Stimulated activated CD8-positive, alpha-beta memory T cell treated with anti-CD3 and anti-CD28 coated beads, Interleukin-15, amount 100 ng/mL, for 24 hours (primary cell): ENCODE measurements at places on chromosomes 2 and 18.

DNA sequence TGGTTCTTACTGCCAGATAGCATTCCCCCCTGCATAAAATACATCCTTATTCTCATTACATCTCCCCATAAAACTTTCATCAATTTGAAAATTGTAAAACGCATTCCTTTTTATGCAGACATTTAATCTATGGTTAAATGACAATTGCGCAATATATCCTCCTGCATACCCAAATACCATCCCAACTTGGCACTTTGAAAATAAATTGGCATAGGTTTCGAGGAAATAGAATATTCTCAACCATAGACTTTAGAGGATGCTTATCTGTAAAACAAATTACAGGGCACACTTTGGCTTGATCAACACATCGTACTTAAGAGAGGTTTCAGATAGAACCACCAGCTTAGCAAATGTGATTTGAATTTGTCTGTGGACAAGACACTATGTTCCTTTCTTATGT is 31.0 kb upstream of the CAVIN2 start:
- no peak for DNase-seq

DNA sequence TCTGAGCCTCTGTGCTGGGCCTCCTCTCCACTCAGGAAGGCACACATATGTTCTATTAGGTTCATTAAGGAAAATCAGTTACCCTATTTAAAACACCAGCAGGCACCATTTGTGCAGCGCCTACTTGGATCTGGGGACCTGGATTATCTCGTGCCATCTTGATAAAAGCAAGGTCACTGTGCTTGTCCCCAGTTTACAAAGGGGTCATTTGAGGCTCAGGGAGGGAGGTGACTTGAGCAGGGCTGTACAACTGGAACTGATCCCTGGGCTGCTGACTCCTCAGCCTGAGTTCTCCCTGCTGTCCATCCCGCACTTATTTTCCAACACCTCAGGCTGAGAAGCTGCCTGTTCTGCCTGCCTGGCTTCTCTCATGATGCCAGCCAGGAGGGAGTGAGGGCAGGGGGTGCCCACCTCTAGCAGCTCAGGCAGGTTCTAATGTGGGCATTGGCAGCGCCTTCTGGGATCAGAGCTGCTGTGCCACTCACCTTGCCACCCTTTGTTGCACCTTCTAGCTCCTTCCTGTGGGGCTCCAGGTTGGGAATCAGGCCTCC is 120.3 kb downstream of the GLI2 start:
- no peak for DNase-seq

DNA sequence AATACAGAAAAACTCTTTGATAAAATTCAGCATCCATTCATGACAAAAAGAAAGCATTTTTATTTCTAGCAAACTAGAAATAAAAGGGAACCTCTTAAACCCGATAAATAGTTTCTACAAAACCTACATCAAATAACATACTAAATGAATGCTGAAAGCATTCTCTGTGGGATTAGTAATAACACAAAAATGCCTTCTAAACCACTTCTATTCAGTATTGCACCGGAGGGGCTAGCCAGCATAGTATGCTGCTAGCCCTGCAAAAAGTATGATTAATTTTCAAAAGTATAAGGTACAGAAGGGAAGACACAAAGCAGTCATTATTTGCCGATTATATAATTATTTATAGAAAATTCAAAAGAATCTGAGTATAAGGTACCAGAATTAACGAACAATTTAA is 145.2 kb downstream of the DTNB start:
- DNase-seq = no peak

GRCh38 chr2:185245806-185246205 is 492.8 kb upstream of the FSIP2 start:
- no peak for DNase-seq

GRCh38 chr2:96207774-96208142 is 869 bp downstream of the STARD7 start:
- no peak for DNase-seq

DNA sequence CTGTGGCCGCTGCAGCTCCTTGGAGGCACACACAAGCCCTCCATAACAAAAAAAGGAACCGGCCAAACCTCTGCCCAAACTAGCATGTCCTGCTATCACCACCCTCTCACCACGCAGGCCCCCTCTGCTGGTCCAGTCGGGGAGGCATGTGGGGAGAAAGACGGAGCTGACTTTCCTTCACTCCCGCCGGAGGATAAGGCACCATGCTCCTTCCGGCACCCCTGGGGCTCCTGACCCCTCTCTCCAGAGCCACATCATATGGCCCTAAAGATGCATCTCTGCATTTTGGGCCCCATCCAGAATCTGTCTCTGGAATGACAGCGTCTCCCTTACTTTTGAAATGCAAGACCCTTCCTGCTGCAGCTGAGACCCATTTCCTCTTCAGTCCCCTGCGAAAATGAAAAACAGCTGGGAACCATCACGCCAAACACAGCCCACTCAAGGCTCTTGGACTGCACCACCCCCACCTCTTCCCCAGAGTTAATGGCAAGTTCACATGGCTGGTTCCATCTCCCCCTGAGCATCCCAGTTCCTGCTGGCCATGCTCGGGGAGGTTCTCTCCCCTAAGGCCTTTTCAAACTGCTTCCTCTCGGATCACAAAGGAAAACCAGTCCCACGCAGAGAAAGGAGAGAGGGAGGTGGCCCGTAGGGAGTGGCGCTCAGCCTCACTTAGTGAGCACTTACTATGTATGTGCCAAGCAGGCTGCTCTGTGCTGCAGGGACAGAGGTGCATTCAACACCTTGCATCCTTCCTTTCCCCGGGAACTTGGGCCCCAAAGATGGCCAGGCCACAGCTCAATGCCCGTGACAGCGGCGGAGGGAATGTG is 35.2 kb upstream of the MLPH start:
- DNase-seq = no peak

- DNase-seq = no peak
Observed at GRCh38 chr18:3040173-3040572, 27.2 kb upstream of the LPIN2 start.

DNA sequence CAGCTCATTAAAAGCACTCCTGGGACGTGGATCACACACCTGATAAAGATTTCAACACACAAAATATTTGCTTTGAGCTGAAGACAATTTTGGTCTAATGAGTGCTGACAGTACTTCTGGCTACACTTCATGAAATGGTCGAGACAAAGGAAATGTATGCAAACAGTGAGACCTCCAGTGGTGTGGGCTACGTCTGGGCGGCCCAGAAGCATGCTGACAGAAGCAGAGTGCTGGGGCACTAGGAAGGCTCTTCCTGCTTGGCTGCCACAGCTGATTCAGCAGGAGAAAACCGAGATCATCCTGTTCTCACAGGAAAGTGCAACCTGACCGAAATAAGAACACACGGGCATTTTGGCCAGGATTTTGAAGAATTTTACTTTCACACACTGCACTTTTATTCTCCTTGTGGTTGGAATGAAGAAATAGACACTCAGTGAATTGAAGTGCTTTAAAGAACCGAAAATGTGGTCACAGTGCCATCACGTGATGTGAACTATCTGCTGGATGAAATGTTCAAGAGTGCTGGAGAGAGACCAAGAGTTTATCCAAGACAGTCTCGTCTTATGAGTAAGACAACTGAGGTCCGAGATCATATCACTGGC is 149.5 kb downstream of the CCBE1 start:
- DNase-seq = no peak

GRCh38 chr2:114698520-114698919 is 256.1 kb downstream of the DPP10 start:
- DNase-seq = no peak

DNA sequence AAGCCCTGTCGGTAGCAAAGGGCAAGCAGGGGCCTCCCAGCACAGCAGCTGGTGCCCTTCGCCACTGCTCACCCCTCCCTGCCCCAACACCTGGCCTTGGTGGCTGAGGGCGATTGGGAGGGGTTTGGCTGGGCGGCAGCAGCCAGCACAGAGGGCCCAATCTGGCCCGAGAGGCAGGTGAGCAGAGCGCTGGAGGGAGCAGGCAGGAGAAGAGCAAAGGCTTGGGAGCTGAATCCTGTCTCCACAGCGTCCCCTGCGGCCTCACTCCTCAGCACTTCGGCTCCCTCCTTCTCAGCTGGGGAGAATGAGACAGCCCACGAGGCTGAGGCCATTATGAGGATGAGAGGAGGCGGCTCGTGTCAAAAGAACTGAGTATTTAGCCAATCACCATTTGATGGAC is 74.9 kb upstream of the TAF1B start:
- DNase-seq = no peak

GRCh38 chr2:111216811-111217652 is 96.3 kb downstream of the BCL2L11 start:
- DNase-seq = no peak

- DNase-seq = no peak
Observed at GRCh38 chr2:99725820-99726219, 236.0 kb upstream of the REV1 start.

- DNase-seq = no peak
Observed at GRCh38 chr2:21727101-21727500, 603.3 kb downstream of the TDRD15 start.

DNA sequence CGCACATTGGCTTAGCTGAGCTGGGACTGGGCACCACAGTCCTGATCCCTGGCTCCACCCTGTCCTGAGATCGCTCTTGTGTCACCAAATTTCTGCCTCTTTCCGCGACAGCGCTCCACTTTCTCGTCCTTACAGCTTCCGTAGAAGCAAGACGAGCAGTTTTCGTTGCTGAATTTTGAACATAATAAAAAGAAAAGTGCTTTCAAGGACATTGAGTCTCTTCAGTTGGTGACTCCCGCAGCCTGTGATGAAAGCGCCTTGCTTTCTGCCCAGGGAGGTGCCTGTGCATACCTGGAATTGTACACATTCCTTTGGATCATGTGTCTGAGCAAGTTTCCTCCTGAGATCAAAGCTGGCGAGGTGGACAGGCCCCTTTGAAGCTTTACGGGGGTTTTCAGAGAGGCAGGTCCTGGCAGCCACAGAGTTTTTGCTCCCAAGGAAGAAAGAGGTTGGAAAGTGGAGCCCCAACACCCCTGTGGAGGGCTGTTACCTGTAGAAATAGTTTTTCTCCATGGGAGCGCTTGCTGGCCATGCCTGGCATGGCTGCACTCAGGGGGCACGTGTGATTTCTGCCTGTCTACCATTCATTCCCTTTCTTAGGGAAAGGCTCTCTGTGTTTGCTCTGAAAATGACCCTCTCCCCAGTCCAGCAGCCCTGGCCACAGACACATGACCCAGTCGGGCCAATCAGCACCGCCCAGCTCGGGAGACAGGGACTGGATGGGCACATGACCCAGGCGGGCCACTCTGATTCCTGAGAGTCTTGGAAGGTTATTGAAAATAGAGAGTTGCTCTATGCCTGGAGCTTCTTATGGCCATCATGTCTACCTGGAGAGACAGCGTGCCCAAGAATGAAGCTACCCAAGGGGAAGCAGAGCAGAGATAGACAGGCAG is 115.6 kb upstream of the OTOS start:
- no peak for DNase-seq

DNA sequence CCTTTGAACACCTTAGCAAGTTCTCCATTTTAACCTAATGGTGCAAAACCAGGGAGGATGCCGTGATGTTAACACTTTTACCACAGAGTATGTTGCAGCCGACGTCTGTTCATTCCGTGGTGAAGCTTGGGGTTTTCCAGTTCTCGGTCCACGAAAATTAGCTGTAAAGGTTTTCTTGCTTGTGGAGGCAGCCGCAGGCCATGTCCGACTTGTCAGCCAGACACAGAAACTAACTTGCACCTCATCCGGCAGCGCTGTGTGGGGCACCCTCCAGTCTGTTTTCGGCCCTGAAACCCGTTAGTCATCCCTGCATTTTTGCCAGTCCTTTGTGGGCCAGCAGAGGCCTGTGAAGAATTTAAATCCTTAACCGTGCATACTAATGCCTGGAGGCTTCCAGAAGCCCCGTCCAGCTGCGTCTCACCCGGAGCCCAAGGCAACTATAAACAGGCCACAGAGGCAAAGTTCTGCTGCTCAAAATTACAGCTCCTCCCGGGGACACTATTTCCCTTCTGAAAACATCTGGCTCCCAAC is 70.6 kb downstream of the SH3YL1 start:
- DNase-seq = no peak

DNA sequence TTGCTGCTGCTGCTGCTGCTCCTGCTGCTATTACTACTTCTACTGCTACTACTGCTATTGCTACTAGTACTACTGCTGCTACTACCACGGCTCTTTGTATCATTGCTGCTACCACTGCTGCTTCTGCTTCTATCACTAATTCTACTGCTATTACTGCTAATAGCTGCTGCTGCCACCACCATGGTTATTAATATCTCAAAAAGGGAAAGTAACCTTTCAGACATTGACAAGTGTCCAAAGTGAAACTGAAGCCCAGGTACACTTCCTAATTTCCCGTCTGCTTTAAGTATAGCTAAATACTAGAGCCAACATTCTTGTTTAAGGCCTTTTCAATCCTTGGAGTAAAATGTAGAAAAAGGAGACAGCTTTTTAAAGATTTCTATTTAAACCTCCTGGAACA is 45.4 kb upstream of the EHBP1 start:
- no peak for DNase-seq

DNA sequence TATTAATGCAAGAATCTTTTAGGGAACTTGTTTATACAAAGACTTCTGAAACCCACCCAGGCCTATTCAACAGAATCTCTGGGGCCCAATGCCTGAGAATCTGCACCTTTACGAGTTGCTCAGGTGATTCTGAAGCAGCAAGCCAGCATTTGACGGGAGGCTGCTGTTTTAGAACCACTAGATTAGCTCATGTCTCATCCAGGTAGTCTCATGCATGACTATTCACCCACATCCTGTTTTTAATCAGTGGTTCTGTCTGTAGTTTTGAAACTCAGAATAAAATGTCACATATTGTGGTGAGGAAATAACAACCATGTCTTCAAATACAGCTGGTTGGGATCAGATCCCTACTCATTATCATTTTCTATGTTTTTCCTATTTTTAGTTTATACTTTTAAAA is 39.5 kb downstream of the CYTIP start:
- no peak for DNase-seq

- DNase-seq = no peak
Observed at GRCh38 chr2:191030521-191031154, 16.7 kb upstream of the STAT1 start.

GRCh38 chr2:214217136-214217535 is 193.7 kb upstream of the VWC2L start:
- no peak for DNase-seq

DNA sequence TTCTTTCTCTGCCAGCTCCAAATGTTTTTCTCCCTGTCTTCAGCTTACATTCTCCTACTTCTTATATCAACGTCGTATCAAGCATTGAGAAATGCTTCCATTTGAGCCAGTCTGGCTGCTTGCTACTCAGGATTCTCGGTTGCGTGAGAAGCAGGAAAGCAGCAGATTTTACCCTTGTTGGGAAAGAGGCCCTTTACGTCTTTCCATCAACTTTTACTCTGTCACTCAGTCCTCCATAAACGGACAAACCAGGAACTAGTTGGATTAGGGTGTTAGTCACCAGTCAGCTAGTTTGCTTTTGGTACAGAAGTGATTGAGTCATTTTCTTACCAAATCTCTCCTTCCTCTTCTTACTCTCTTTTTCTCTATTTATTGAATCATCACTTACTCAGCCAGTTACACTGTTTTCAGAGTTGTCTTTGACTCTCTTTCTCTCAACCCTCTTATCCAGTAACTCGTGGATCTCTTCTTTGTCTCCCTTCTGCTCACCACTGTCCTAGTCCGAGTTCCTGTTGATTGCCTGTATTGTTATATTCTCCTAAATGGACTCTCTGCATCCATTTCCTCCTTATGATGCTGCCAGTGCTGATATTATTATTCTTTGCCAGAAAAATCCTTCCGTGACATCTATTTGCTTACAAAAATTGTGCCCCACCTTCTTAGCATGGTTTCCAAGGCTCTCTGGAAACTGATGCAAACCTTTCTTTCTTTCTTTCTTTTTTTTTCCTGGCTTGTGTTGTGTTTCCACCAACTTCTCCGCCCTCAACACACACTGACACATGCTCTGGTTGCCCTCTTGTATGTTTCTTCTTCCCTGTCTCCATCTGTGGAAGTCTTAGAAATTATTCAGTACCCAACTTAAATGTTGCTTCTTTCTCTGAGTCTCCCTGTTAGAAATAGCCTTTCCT is 61.5 kb downstream of the VRK2 start:
- DNase-seq = no peak
